Motor neuron (in vitro differentiated cells): ENCODE measurements at places on chromosomes 2 and 18. TPM values are rescaled to one million over a fixed set of nuclear protein-coding genes. Genes with fewer than 3 reads are reported as not detected.

DNA sequence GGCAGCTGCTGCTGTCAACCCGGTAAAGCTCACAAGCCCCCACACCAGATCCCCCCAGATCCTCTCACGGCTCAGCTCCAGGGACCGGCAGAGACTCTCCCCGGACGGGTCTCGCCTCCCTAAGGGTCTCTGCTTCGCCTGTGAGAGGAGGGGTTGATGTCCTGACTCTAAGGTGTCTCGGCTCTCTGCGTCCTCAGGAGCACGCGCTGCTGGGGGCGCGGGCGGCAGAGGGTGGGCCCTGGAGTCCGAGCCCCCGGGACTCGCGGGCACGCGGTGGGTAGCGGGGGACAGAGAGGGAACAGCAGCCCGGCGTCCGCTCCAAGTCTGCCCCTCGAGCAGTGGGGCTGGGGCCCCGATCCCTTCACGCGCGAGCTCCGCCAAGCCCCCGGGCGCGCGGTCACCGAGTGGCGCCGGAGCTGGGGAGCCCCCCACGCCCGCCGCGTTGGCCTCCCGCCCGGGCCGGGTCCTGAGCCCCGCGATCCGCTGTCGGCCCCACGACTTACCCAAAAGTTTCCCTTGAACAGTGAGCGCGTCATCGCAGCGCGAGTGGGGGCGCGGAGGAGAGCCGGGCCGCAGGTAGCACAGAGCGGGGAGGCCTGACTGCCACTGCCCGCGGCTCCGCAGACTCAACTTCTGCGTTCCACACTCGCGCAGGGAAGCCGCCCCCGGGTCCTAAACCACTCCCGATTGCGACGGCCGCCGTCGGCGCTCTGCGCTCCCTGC is at the start of gene PSTPIP2:
PSTPIP2 (minus strand) TSS at position 608 of the 723 bp plus-strand sequence; CDS start at position 536, 72 bp downstream.
- peak; percentile 86 for ATAC-seq

DNA sequence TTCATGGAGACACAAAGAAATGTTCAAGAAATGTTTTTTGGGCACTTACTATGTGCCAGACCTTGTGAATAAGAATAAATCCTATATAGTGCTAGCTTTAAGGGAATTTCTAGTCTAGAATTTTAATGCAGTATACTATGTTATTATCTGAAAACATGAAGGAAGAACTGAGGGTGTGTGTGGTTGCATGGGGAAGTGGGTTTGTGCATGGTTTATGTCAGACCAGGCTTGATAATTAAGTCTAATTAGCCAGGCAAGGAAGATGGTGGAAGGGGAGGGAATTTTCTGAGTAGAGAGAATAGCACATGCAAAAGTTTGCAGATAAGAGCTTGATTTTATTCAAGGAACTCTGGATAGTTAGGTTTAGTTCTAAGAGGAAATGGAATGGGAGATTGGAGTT is 6.5 kb downstream of the RBBP8 start:
- no peak for ATAC-seq

- ATAC-seq: no peak
Observed at GRCh38 chr2:187615364-187615763, 61.1 kb upstream of the TFPI start.

DNA sequence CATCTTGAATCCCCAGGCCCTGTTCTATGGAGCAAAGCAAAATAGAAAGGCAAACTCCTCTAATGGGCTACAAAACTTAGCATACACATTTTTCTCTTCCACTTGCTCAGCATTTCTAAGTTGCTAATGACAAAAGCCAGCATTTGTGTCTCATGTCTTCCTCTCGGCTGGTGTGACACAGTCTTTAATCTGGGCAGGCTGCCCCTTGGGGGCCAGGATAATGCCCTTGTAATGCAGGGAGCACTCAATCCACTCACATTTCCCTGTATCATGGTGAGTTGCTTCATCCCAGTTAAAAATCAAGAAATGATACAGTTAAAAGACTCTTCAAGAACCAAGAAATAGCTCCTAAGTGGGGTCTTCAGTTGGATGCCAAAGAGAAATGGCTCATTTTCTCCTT is 109.1 kb upstream of the FBXO11 start:
- no peak for ATAC-seq

GRCh38 chr2:152339556-152340286 is 4.7 kb downstream of the FMNL2 start:
- no peak for ATAC-seq

DNA sequence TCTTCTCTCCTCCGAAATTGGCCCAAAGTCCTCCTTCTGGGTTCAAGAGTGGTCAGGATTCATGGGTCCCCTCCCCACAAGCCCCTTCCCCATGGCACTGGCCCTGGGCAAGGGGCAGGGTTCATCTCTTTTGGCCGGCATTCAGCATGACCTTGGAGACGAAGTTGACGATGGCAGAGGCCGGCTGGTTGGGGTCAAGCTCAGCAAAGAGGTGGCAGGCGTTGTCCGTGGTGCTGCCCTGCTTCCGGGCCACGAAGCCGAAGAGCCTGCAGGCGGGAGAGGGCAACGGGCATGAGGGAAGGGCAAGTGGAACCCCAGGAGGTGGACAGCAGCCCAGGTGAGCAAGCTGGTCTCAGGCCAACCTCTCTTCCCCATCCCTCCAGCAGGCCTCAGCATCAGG is 198.5 kb downstream of the TNS1 start:
- no peak for ATAC-seq

GRCh38 chr2:237326266-237327171 is 87.4 kb downstream of the COL6A3 start:
- no peak for ATAC-seq

DNA sequence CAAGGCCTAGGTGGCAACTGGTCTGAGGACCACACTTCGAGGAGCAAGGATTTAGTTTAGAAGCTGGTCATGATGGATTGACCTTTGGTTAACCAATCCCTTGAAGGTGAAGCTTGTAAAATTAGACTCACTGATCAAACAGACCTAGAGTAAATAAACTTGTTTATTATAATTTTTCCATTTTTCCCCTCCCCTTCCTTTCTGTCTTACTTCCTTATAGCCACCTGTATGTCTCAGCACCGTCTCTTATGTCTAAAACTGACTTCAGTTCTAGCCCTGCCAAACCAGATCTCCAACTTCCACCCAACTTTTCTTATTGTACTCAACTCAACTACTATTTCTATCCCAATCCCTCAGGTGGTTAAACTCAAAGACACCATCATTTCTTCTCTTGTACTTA is 92.8 kb upstream of the THOC1 start:
- no peak for ATAC-seq

CFAP65 gene
- 0.49 and 2.0 TPM in 2 replicates for total RNA-seq

CD302 gene
- total RNA-seq: 1.1 TPM in 2 replicates

NT5C1B gene
- total RNA-seq: 0.49 and 1.7 TPM in 2 replicates
